ENCODE measurements at places on chromosomes 12 and 14. TPM values are rescaled to one million over a fixed set of nuclear protein-coding genes. Genes with fewer than 3 reads are reported as not detected.

- H3K4me3 ChIP-seq = no peak overlapping the region
- no peaks in the 10 kb centered on the region for H3K4me1 ChIP-seq
- no peak overlapping the region for H3K27ac ChIP-seq
- no peaks in the 10 kb centered on the region for H3K27me3 ChIP-seq
- DNase-seq = no peak
Measured at GRCh38 chr14:44081146-44081545, 425.9 kb downstream of the FSCB start.

GRCh38 chr12:123237646-123238329 lies 4.6 kb downstream of the MTRFR start:
- H3K4me3 ChIP-seq = no peak overlapping the region
- peaks cover 7% of the 10 kb centered on the region for H3K36me3 ChIP-seq
- no peak overlapping the region for H3K27ac ChIP-seq

DNA sequence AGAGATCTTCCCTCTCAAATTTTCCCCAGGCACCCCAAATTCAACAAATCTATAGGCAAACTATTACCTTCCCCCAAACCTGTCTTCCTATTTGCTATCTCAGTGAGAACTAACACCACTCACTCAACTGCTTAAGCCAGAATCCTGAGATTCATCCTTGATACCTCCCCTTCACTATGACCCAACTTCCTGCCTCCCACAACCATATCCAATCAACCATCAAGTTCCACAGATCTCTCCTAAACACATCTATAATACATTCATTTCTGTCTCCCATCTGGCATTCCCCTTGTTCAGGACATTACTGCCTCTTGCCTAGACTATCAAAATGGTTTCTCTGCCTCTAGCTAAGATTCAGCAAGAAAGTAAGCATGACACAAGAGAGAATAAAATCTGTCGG lies 21.3 kb downstream of the YAF2 start:
- no peaks in the 10 kb centered on the region for H3K36me3 ChIP-seq
- H3K27ac ChIP-seq = no peak overlapping the region
- DNase-seq = no peak
- H3K4me1 ChIP-seq = no peaks in the 10 kb centered on the region
- no peak overlapping the region for H3K4me3 ChIP-seq

GRCh38 chr12:121712190-121712460 lies 427 bp upstream of the TMEM120B start:
- H3K27me3 ChIP-seq = peaks cover 13% of the 10 kb centered on the region
- peaks cover 26% of the 10 kb centered on the region for H3K4me1 ChIP-seq
- peak overlapping the region; percentile 94 for H3K27ac ChIP-seq
- H3K4me3 ChIP-seq = peak overlapping the region; percentile 91

GRCh38 chr12:69345742-69346141 lies 2.4 kb upstream of the LYZ start:
- H3K27ac ChIP-seq = no peak overlapping the region
- no peak for DNase-seq
- peaks cover 7% of the 10 kb centered on the region for H3K4me1 ChIP-seq
- no peaks in the 10 kb centered on the region for H3K27me3 ChIP-seq

GRCh38 chr14:63362389-63362819 lies 43.7 kb upstream of the GPHB5 start:
- H3K36me3 ChIP-seq = no peaks in the 10 kb centered on the region
- no peak for DNase-seq
- H3K27ac ChIP-seq = no peak overlapping the region
- peaks cover 6% of the 10 kb centered on the region for H3K4me1 ChIP-seq
- no peak overlapping the region for H3K4me3 ChIP-seq

GRCh38 chr12:105622220-105622619 lies 291.7 kb downstream of the C12orf75 start:
- DNase-seq = no peak
- H3K4me1 ChIP-seq = peaks cover 3% of the 10 kb centered on the region
- H3K27ac ChIP-seq = no peak overlapping the region
- peaks cover 1% of the 10 kb centered on the region for H3K27me3 ChIP-seq
- H3K4me3 ChIP-seq = no peak overlapping the region
- H3K36me3 ChIP-seq = no peaks in the 10 kb centered on the region

GRCh38 chr14:37932481-37932880 lies 275.2 kb upstream of the SSTR1 start:
- no peaks in the 10 kb centered on the region for H3K4me1 ChIP-seq
- H3K36me3 ChIP-seq = no peaks in the 10 kb centered on the region
- no peak overlapping the region for H3K27ac ChIP-seq
- H3K27me3 ChIP-seq = no peaks in the 10 kb centered on the region
- no peak for DNase-seq

DNA sequence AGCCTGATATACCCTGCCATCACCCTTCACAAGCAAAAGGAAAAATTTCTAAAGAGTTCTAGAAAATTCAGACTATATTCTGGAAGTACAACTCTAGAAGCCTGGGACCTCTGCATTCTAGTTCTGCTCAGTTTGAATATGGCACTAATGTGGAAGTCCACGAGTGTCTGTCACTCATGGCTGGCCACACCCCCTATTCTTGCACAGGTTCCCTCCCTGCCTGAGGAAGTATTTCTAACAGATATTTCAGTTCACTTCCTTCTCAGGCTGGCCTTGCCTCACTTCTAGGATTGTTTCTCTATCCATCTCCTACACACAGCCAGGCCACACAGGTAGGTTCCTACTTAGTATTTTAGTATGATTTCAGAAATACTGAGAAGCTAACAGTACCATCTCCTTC lies 67.4 kb downstream of the PHLDA1 start:
- H3K4me3 ChIP-seq = no peak overlapping the region
- peaks cover 5% of the 10 kb centered on the region for H3K36me3 ChIP-seq
- no peak for DNase-seq
- H3K27ac ChIP-seq = no peak overlapping the region

DNA sequence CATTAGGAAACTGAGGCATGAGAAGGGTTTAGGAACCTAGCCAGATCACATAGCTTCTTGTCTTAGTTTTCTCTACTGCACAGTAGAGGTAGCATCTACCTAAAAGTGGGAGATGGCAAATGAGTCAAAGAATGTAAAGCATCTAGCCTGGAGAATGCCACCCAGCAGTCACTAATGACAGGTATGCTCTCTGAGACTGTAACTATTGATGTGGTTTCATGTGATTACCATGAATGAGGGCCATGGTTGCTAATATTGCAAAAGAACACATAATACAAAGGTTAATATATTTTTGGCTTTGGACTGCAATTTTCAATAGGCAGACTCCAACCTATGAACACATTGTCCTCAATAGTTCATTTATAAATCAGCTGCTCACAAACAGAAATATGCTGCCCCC lies 389.9 kb downstream of the GRIN2B start:
- no peak overlapping the region for H3K4me3 ChIP-seq
- DNase-seq = no peak
- H3K36me3 ChIP-seq = no peaks in the 10 kb centered on the region
- peak overlapping the region; percentile 99 for H3K27ac ChIP-seq
- H3K4me1 ChIP-seq = peaks cover 31% of the 10 kb centered on the region

- H3K36me3 ChIP-seq = no peaks in the 10 kb centered on the region
- no peak overlapping the region for H3K4me3 ChIP-seq
- DNase-seq = no peak
Measured at GRCh38 chr12:52615208-52615868, 3.0 kb downstream of the KRT73 start.

GRCh38 chr12:52185400-52185967 lies 6.3 kb downstream of the KRT80 start:
- peaks cover 57% of the 10 kb centered on the region for H3K4me1 ChIP-seq
- no peak overlapping the region for H3K4me3 ChIP-seq
- H3K27me3 ChIP-seq = peaks cover 17% of the 10 kb centered on the region
- no peaks in the 10 kb centered on the region for H3K36me3 ChIP-seq
- H3K27ac ChIP-seq = peak overlapping the region; percentile 80

- no peaks in the 10 kb centered on the region for H3K36me3 ChIP-seq
- DNase-seq = no peak
- no peak overlapping the region for H3K27ac ChIP-seq
- peaks cover 6% of the 10 kb centered on the region for H3K4me1 ChIP-seq
Measured at GRCh38 chr14:65419593-65420252, 7.2 kb downstream of the FUT8 start.

DNA sequence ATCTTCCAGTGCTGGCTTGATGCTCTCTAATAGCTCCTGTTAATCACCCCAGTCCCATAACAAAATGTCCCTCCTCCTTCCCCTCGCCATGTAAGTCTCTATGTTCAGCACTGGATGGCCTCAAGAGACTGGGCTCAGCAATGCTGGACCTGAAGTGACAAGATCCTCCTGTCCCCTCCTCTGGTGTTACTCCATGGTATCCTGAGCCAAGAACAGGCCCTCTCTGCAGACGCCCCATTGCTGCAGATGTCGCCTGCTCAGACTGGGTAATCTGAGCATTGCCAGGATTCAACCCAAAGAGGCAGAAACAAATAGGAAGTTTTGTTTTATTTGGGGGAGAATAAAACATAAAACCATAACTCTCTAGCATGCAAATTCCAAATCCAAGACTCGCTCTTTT lies 149.7 kb downstream of the NTF3 start:
- no peak overlapping the region for H3K27ac ChIP-seq
- no peak overlapping the region for H3K4me3 ChIP-seq
- no peak for DNase-seq
- peaks cover 3% of the 10 kb centered on the region for H3K27me3 ChIP-seq
- peaks cover 52% of the 10 kb centered on the region for H3K4me1 ChIP-seq
- H3K36me3 ChIP-seq = no peaks in the 10 kb centered on the region

DNA sequence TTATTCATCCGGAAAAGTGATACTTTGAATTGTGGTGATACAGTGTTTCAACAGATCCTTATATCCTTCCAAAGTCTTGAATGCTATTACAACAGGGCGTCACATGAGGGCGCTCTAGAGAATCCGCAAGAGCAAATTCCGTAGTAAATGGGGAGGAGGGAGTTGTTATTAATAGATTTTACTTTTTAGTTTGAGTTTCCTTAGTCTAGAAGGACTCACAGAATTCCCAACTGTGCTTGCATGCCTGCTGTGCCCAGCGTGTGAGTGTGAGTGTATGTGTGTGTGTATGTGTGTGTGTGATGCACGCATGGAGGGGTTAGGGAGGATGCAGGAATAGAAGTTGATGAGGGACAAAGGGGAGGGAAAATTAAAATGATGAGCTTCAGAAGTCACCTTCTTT lies 375.3 kb downstream of the C12orf75 start:
- H3K4me3 ChIP-seq = no peak overlapping the region
- no peaks in the 10 kb centered on the region for H3K36me3 ChIP-seq
- DNase-seq = peak; percentile 56
- H3K27me3 ChIP-seq = no peaks in the 10 kb centered on the region
- H3K4me1 ChIP-seq = peaks cover 19% of the 10 kb centered on the region

GRCh38 chr14:67653651-67654280 lies 20.7 kb downstream of the VTI1B start:
- H3K4me3 ChIP-seq = no peak overlapping the region
- peaks cover 3% of the 10 kb centered on the region for H3K27me3 ChIP-seq
- peaks cover 17% of the 10 kb centered on the region for H3K36me3 ChIP-seq
- no peak for DNase-seq
- no peaks in the 10 kb centered on the region for H3K4me1 ChIP-seq
- no peak overlapping the region for H3K27ac ChIP-seq

GRCh38 chr12:11714626-11715025 lies 65.2 kb downstream of the ETV6 start:
- no peak for DNase-seq
- H3K4me3 ChIP-seq = no peak overlapping the region
- peaks cover 31% of the 10 kb centered on the region for H3K36me3 ChIP-seq

DNA sequence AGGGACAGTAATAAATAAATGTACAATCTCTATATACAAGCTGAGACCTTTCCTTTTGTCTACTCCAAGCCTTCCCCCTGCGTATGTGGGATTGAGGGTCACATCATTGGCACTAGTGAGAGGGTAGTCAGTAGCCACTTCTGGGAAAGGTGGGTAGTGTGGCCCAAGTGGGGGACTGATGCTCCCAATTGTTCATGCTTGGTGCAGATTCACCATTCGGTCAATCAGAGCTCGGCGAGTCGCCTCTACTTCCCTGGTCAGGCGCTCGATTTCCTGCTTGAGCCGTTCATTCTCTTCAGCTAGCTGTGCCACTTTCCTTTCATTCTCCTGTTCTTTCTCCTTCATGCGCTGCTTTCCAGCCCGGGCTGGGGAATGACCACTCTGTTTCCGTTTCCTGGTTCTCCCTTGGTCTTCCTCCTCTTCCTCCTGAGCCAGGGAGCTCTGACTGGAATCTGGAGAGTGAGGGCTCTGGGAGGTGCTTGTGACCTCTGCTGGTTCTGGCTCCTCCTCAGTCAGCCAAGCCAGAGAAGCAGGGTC lies 3.6 kb downstream of the DDIT3 start:
- peak overlapping the region; percentile 85 for H3K27ac ChIP-seq
- peaks cover 28% of the 10 kb centered on the region for H3K4me1 ChIP-seq
- DNase-seq = no peak
- peak overlapping the region; percentile 18 for H3K4me3 ChIP-seq
- peaks cover 16% of the 10 kb centered on the region for H3K27me3 ChIP-seq
- H3K36me3 ChIP-seq = peaks cover 60% of the 10 kb centered on the region

- peaks cover 16% of the 10 kb centered on the region for H3K4me1 ChIP-seq
- no peak for DNase-seq
- H3K27ac ChIP-seq = peak overlapping the region; percentile 67
- H3K36me3 ChIP-seq = peaks cover 8% of the 10 kb centered on the region
- no peak overlapping the region for H3K4me3 ChIP-seq
- H3K27me3 ChIP-seq = peaks cover 3% of the 10 kb centered on the region
Measured at GRCh38 chr14:102363182-102363943, 622 bp downstream of the TECPR2 start.

DNA sequence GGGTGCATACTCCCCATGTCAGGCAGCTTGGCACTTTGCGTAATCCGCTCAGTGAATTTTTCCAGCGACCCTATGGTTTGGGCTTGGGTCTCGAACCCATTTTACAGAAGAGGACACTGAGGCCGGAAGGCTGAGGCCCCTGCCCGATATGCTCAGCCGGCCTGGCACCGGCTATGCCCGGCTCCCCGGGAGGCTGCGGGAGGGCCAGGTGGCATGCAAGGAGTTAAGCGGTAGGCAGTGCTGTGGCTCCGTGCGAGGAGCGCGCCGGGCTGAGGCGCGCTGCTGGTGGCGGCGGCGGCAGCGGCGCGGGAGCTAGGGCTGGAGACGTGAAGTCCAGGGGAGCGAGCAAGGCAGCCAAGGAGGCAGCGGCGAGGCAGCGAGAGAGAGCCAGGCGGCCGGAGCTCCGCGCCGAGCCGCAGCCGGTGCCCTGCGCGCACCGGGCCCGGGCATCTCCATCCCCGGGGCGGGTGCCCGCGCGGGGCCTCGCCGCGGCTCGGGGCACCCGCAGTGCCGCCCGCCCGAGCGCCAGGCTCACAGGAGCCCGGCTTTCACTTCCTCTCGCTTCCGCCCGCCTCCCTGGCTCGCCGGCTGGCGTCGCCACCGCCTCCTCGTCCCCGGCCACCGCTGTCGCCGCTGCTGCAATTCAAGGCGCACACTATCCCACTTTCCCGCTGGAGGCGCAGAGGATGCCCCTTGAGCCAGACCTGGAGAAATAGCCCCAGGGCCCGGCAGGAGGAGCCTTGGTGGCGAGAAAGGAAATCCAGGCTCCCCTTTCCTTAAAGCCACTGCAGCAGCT lies at the start of gene WSCD2:
Gene WSCD2 (plus strand): TSS at position 272 of the 796 bp plus-strand sequence. CDS start 66,545 bp downstream, outside the sequence.
- H3K27me3 ChIP-seq = peaks cover 7% of the 10 kb centered on the region
- no peaks in the 10 kb centered on the region for H3K36me3 ChIP-seq
- H3K4me1 ChIP-seq = peaks cover 4% of the 10 kb centered on the region

The CMTM5 gene
- total RNA-seq = 0.26 TPM

The ADCY6 gene
- 31.6 TPM for total RNA-seq

The CLEC2A gene
- not detected for total RNA-seq

The COL2A1 gene
- total RNA-seq = 1.9 TPM

The PLXNC1 gene
- 1.1 TPM for total RNA-seq

The ZNF410 gene
- total RNA-seq = 39.0 TPM

The SLC4A8 gene
- total RNA-seq = 16.7 TPM

The LEMD3 gene
- 22.1 TPM for total RNA-seq

The C12orf54 gene
- not detected for total RNA-seq

The SLC25A21 gene
- 1.2 TPM for total RNA-seq

The TGFB3 gene
- 1.5 TPM for total RNA-seq

Data from endothelial cell (in vitro differentiated cells).